Cardiac septum (tissue), 1 donor: ENCODE measurements at places on chromosomes 4 and X.

DNA sequence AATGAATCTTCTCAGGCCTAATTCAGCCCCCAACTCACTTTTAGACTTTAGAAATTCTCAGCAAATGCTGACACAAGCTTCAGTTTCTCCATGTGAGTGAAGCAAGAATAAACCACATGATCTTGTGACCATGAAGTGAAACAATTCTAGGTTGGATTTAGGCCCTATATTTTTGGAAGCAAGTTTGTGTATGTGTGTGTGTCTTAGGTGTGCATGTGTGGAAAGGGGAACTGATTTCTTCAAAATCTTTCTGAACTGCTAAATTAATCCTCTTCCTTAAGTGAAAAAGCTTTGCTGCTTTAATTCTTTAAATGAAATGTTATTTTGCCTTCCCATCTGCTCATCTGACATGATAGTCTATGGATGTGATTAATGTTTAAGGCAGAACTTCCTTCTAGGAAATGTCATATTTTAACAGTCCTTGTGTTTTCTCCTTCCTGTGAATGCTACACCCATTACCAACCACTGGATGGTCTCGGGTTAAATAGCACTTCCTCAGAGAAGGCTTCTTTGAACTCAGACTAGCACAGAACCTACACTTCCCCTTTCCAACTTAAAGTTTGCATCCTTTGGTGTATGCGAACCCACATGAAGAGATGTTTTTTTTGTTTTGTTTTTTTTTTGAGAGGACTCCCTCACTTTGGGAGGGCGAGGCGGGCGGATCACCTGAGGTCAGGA lies 1.2 kb upstream of the TMEM144 start:
- no peak for DNase-seq

GRCh38 chrX:10769696-10770619 lies 149.6 kb upstream of the MID1 start:
- DNase-seq, result no peak

DNA sequence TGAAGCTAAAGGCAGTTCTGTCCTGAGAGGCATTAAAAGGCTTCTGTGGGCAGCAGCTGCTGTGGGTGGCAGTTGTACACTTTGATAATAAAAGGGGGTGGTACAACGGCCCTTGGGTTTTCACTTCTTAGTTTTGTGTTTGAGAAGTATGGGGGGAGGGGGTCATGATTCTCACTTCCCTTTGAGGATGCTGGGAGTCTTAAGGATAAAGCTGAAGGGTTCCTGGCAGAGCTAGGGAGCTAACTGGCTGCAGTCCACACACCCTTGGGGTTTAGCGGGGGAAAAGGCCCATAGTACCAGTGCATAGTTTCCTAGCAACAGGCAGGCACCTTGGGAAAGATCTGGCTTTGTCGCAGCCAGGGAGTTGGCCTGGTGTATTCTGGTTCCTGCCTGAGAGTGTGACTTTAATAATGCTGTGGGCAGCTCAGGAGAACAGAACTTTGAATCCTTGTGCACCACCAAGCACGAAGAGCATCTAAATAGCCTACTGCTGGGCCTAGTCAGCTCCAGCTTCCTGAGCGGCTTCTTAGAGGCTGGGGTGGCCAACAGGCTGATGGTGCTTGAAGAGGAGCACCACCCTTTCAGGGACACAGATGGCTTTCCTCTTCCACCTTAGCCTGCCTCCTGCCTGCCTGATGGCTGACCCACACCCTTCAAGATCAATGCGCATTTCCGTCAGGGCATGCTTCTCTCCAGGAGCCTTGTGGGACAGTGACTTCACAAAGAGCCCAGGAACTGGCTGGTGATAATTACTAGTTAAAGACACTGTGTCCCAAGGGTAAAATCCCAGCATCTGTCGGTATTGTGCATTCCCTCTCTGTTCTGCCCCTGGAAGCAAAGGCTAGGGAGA lies 12.5 kb downstream of the ZBTB33 start:
- DNase-seq, result no peak

DNA sequence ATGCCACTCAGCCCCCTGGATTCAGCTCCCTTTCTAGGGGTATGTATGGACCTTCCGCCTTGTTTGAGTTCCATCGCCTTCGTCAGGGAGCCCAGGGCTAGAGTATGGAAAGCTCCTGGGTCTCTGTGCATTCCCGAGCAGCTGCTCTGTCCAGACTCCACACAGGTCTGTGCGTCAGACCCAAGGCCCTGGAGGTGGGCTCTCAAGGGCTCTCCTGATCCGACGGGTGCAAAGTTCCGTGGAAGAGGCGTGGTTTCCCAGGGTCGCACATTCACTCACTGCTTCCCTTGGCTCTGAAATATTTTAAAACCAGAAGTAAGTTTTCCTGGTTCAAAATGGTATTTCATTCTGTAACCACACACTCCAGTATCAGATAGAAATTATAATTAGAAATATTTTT lies 863.2 kb downstream of the TRIML1 start:
- DNase-seq, result no peak

- no peak for DNase-seq
These were observed 17.9 kb downstream of the SLC30A9 start for GRCh38 chr4:42008011-42008786.
